Fibroblast of the aortic adventitia (primary cell): ENCODE measurements at places on chromosomes 2 and 18. TPM values are rescaled to one million over a fixed set of nuclear protein-coding genes. Genes with fewer than 3 reads are reported as not detected.

FOXD4L1 gene
- total RNA-seq = 0.09 and 0.16 TPM in 2 replicates

PAIP2B gene
- 0.27 and 1.6 TPM in 2 replicates for total RNA-seq

GCFC2 gene
- total RNA-seq = 29.5 and 64.2 TPM in 2 replicates

GALNT5 gene
- total RNA-seq = 11.4 and 38.3 TPM in 2 replicates

IL1RL2 gene
- total RNA-seq = 1.7 and 9.8 TPM in 2 replicates

CHRNG gene
- total RNA-seq = not detected in 2 replicates

ZAP70 gene
- total RNA-seq = 0.25 TPM in 1 of 2 replicates, not detected in the other

GCKR gene
- 4.5 and 4.9 TPM in 2 replicates for total RNA-seq

TTN gene
- total RNA-seq = 0.16 and 5.5 TPM in 2 replicates

GALNT13 gene
- 0.45 and 5.1 TPM in 2 replicates for total RNA-seq

AQP12A gene
- total RNA-seq = not detected in 2 replicates

SGO2 gene
- 21.3 and 23.3 TPM in 2 replicates for total RNA-seq

CAD gene
- total RNA-seq = 28.9 and 35.5 TPM in 2 replicates

SPTBN1 gene
- 254 and 293 TPM in 2 replicates for total RNA-seq

TFPI gene
- total RNA-seq = 72.5 and 596 TPM in 2 replicates

SLC38A11 gene
- 0.45 TPM in 1 of 2 replicates, not detected in the other for total RNA-seq

UGT1A3 gene
- total RNA-seq = not detected in 2 replicates

ASPRV1 gene
- total RNA-seq = 0.54 TPM in 1 of 2 replicates, not detected in the other

HTR2B gene
- total RNA-seq = 17.4 and 33.0 TPM in 2 replicates

TXNDC2 gene
- total RNA-seq = 0.16 and 0.27 TPM in 2 replicates

SOX11 gene
- 0.54 TPM in 1 of 2 replicates, not detected in the other for total RNA-seq

NR4A2 gene
- total RNA-seq = 0.41 and 0.81 TPM in 2 replicates

ARHGEF4 gene
- total RNA-seq = 5.2 and 9.8 TPM in 2 replicates

CYP27A1 gene
- 10.5 and 42.8 TPM in 2 replicates for total RNA-seq

SERPINB12 gene
- total RNA-seq = not detected in 2 replicates

ANKRD62 gene
- not detected in 2 replicates for total RNA-seq

C1D gene
- 43.0 and 105 TPM in 2 replicates for total RNA-seq

C2orf42 gene
- 12.8 and 26.9 TPM in 2 replicates for total RNA-seq

TMEM178A gene
- 0.36 TPM in 1 of 2 replicates, not detected in the other for total RNA-seq

HOXD12 gene
- not detected in 2 replicates for total RNA-seq

CDH7 gene
- not detected in 2 replicates for total RNA-seq

KLHL41 gene
- 1.4 and 2.1 TPM in 2 replicates for total RNA-seq

SGPP2 gene
- not detected in 2 replicates for total RNA-seq

POLR1A gene
- total RNA-seq = 29.4 and 43.1 TPM in 2 replicates

TMEM200C gene
- total RNA-seq = 0.33 and 0.36 TPM in 2 replicates

XDH gene
- 3.1 TPM in 1 of 2 replicates, not detected in the other for total RNA-seq

IL36A gene
- 2.0 TPM in 1 of 2 replicates, not detected in the other for total RNA-seq

BMP10 gene
- total RNA-seq = not detected in 2 replicates
